Stimulated activated CD8-positive, alpha-beta memory T cell treated with anti-CD3 and anti-CD28 coated beads, Interleukin-7, amount 100 ng/mL, for 1 hour (primary cell): ENCODE measurements at places on chromosomes 4 and X.

- DNase-seq = peak; percentile 36
These were observed 3.7 kb upstream of the GPR82 start for GRCh38 chrX:41720125-41720779.

DNA sequence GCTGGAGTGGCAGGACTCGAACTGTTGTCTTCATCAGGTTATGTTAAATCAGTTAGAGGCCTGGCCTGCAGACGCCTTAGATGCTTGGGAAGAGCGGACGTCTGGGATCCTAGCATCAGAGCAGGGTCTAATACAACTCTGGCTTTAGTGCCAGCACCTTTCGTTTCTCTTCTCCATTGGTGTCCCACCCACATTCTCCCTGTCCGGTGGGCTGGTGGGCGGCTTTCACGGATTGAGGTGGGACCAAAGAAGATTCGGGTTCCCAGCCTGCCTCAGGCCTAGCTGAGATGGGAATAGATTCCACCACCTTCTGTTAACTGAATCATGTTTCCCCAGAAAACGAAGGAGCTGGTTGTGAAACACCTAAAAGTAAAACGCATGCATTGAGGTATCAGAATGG, 939 bp downstream of the PDK3 start:
- no peak for DNase-seq

DNA sequence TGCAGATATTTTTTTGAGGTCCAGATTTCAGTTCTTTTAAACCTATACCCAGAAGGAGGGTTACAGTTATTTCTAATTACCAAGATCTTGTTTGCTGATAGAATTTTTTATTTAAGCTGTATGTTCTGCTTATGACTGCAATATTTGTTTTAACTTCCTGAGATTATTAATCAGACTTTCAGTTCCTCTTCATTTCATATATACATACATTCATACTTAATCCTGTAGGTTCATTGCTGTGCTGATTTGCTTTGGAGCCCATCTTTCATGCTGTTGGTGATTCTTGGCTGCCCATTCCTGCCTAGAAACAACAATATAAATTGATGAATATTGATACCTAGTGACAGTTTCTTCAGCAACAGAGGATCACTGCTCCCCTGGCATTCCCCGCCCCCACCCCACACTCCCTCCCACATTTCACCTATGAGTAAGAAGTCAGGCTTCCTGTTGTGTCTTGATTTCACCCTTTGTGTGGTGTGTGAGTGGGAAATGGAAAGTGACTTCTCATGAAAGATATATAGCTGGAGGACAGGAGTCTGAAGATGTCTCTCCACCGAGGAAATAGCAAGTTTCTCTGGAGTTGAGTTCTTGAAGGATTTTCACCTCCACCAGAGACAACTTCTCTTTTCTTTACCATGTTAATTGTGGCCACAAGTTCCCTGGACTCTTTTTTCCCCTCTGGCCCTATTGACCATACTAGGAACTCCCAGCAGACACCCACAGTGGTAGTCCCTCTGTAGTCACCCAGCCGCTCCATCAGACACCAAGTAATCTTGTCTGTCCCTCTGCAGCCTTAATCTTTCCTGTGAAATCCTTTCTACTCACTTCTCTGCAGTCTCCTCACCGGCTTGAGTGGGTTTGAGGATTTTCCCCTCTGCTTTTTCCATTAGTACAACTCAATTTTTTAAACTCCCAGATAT, 118.4 kb downstream of the ASB9 start:
- no peak for DNase-seq

GRCh38 chr4:103996637-103997036, 276.9 kb upstream of the TACR3 start:
- DNase-seq = no peak

DNA sequence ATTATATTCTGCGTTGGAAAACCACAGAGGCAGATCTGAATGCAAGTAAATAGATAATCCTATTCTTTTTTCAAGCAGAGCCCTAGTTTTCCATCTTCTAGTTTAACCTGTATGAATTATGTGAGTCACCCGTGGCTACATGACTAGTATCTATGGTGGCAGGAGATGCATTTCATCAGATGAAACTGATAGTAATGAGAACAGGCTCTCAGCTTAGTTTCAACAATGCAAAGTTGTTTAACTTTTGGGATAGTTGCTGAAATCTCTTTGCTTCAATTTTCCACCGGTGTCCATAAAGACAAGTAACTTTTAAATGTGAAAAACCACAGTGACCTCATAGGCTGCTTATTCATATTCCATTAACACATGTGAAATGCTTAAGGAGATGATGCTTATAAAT, 1317.4 kb upstream of the TENM3 start:
- DNase-seq = no peak

- DNase-seq = no peak
These were observed 165.9 kb upstream of the NDST4 start for GRCh38 chr4:115279330-115279729.

DNA sequence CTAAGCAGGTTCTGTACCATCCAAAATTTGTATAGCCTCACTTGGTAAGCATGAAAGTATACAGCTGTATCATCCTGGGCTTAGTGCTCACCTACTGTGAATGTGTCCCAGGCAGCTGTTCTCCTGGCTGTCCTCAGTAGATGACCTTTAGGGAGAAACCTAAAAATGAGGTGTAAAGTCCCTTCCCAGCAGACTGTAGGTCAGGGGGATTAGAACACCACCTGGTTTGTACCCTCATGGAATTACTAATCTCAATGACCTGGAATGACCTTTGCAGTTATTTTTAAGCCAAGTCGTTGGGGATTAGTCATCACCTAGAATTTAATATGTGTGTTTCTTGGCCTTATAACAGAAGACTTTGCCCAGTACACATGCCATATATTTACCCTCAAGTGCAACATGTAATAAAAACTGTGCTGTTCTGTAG, 39.1 kb upstream of the MBTPS2 start:
- DNase-seq = no peak

GRCh38 chrX:5242091-5242790, 986.4 kb downstream of the NLGN4X start:
- DNase-seq = no peak

GRCh38 chr4:177308847-177309521, 690 bp upstream of the NEIL3 start:
- no peak for DNase-seq

- no peak for DNase-seq
These were observed 405.6 kb downstream of the SPRY1 start for GRCh38 chr4:123802082-123802645.

- DNase-seq = no peak
These were observed 73.2 kb upstream of the MXD4 start for GRCh38 chr4:2334826-2335728.

DNA sequence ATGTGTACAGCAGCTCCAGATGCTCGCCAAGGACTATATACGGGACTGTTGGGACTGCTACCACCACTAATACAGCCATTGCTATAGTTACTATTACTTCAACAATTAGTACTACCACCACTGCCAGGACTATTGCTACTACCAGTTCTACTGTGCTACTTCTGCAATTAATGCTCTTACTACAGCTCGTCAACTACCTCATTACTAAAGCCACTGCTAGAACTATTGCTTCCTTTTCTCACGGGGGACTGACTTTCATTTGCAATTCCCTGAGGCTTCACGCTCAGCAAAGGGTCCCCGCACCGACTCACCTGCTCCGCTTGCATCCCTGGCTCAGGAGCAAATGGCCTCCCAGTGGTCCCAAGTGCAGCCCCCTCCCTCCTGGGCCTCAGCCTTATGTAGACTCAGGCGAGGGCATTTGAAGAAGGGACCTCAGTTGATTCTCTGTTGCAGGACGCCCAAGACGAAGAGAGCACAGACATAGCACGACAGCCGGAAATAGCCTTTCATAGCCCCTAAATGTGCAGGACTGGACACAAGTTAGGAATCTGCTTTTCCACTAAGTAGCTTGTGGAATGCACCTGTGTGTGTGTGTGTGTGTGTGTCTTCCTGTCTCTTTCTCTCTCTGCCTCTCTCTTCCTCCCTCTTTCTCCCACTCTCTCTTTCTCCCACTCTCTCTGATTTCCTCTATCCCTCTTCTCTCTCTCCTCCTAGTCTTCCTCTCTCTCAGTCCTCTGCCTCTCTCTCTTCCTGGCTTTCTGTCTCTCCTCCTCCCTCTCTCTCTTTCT, 294.8 kb downstream of the ASMT start:
- no peak for DNase-seq

- no peak for DNase-seq
These were observed 102.0 kb downstream of the TSPAN5 start for GRCh38 chr4:98556451-98556850.

GRCh38 chr4:119124352-119124751, 11.3 kb upstream of the MYOZ2 start:
- DNase-seq = no peak

GRCh38 chrX:13694983-13695382, 6.1 kb downstream of the RAB9A start:
- DNase-seq = no peak

GRCh38 chrX:43566170-43566569, 89.9 kb upstream of the MAOA start:
- DNase-seq = no peak

GRCh38 chr4:950136-951020, 18.1 kb downstream of the TMEM175 start:
- no peak for DNase-seq

DNA sequence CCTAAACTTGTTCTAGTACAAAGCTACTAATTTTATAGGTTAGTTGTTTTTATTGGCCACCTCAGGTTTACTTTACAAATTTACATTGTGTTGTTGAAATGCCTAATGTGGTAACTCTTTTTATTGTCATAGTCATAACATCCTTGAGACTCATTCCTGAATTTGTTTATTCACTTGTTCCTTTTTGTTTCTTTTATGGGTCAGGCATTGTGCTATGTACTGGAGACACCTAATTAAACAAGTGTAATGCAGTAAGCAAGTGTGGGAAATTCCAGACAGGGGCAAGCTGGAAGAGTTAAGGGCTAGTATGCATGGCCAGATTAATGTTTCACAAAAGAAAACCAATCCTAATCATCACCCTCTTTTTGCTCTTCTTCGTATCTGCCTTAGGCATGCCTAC, 30.5 kb upstream of the TTC29 start:
- no peak for DNase-seq

- no peak for DNase-seq
These were observed 50.8 kb upstream of the NPFFR2 start for GRCh38 chr4:71980976-71981375.

- no peak for DNase-seq
These were observed 30.1 kb upstream of the MXD4 start for GRCh38 chr4:2291705-2292645.

- no peak for DNase-seq
These were observed 28.7 kb upstream of the IL9R start for GRCh38 chrX:155968791-155969190.

GRCh38 chr4:108519911-108520601, 100.3 kb upstream of the RPL34 start:
- no peak for DNase-seq

DNA sequence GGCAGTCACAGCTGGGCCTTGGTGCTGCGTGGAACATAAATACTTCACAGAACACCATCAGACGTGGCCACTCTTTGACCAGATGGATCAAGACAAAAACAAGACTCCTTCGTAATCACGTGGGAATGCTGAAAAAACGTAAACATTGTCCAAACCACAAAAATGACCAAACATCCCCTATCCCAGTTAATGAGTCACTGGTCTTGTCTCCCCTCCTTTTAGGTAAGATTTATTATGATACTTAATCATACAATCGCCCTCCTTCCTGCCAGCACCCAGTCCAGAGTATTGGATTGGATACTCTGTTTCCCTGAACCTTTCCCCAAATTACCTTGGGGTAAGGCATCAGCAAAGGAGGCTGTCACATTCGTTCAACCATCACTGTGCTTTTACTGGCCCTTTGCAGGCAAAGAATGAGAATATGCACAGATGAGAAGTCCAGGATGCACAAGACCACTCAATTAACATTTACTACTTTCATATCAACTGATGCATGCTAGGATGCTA, 601 bp upstream of the TCEANC start:
- DNase-seq = no peak

DNA sequence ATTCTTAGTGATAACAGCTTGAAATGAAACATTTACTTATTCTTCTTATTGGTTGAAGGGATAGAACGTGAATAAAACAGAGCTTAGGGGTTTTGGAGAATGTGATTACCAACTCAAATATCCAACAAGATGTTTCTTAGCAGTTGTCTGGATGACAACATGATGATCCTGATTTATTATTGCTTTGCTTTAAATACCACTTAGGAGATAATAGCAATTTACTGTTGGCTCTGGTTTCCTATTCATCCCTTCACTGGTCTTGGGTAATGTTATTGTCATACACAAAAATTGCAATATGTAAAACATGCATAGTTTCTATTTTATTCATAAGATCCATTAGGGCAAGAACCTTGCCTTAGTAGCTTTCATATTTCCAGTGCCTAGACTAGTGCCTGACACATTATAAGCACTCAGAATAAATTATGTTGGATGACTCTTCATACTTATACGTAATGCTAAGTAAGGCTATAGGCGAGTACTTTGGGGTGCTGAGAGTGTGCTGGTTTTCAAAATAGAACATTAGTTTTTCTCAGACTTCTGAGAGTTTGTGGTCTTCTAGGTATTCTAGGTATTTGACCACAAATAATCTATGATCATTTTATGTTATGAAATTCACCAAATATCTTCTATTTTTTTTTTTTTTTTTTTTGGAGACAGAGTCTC, 58.6 kb upstream of the PGRMC2 start:
- DNase-seq = no peak

GRCh38 chrX:2373615-2374014, 127.2 kb downstream of the DHRSX start:
- DNase-seq = no peak

- DNase-seq = no peak
These were observed 28.4 kb upstream of the RPS6KA6 start for GRCh38 chrX:84216406-84216805.

- no peak for DNase-seq
These were observed 4.5 kb upstream of the CBR4 start for GRCh38 chr4:169014586-169014985.

DNA sequence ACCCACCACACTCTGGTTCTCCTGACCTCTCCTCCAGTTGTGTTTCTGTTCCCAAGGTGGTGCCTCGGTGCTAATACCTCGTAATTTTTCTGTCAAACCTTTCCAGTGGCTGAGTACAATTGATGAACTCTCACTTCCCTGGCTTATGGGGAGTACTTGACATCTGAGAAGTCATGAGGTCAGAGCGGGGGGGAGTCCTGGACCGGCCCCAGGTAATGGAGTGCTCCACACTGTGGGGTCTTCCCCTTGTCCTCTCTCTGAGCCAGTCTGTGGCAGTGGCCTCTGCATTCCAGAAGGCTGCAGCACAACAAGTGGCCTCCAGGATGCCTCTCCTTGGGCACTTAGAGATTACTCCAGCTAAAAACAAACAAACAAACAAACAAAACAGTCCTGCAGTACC, 122.5 kb upstream of the TRIM2 start:
- DNase-seq = no peak
